Activated CD8-positive, alpha-beta T cell treated with anti-CD3 and anti-CD28 coated beads for 36 hours (primary cell): ENCODE measurements at places on chromosomes 7 and 10.

GRCh38 chr7:44215531-44215930, 14.8 kb downstream of the YKT6 start:
- no peak for DNase-seq
- H3K36me3 ChIP-seq, result peaks cover 13% of the 10 kb centered on the region
- no peaks in the 10 kb centered on the region for H3K4me1 ChIP-seq
- H3K27me3 ChIP-seq, result no peaks in the 10 kb centered on the region
- H3K27ac ChIP-seq, result no peak overlapping the region

DNA sequence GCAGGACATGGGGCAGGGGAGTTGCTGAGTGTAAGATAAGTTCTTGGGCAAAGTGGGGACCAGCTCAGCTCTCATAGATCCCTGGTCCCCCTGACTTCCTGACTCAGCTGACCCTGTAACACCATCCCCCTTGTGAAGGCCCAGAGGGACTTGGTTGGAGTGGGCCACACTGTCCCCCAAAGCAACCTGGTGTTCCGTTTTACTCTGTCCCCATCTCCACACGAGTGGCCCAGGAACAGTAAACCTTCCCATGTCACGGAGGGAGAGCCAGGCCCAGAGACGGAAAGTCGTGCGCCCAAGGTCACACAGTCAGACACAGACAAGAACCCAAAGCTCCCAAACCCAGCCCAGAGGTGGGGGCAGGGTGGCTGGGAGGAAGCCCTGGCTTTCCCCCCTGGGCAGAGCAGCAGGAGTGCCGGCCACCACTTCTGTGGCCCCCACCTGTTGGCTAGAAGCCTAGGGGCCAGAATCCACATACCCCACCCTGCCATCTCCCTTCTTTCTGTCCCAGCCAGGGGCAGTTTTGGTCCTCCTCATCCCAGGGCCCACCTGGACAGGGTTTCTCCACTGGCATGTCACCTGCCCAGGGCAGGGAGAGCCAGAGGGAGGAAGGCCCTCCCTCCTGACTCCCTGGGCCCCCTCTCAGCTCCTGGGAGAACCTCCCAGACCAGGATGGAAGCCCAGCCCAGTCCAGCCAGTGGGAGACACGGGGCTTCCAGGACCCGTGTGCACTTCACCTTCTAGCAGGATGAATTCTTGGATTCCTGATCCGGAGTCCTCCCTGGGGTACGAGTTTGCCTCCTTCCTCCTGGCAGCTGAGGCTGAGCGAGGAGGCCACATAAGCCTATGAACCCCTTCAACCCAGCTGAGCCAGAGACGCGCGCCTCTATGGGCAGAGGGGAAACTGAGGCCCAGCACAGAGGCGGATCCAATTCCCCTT, 20.6 kb upstream of the VPS37D start:
- peaks cover 47% of the 10 kb centered on the region for H3K27me3 ChIP-seq
- no peak overlapping the region for H3K27ac ChIP-seq
- no peak for DNase-seq
- no peak overlapping the region for H3K4me3 ChIP-seq

DNA sequence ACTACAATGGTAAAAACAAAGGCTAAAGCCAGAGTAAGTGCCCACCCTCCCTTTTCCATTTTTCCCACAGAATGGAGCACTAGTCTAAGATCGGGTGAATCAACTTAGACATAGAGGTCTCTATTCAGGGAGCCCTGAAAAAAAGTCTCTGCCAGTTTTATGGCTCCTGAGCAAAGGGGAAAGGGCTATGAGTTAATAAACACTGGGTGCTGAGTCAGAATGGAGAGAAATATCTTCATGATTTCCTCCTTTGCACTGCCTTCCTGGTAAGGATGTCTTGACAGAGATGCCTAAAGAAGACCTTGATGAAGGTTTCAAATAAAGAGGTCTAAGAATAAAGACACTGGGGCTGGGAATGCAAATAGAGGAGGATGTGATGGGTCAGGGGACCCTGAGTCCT, 607.4 kb upstream of the MBL2 start:
- no peaks in the 10 kb centered on the region for H3K36me3 ChIP-seq
- no peaks in the 10 kb centered on the region for H3K4me1 ChIP-seq
- H3K27me3 ChIP-seq, result no peaks in the 10 kb centered on the region
- no peak overlapping the region for H3K27ac ChIP-seq

DNA sequence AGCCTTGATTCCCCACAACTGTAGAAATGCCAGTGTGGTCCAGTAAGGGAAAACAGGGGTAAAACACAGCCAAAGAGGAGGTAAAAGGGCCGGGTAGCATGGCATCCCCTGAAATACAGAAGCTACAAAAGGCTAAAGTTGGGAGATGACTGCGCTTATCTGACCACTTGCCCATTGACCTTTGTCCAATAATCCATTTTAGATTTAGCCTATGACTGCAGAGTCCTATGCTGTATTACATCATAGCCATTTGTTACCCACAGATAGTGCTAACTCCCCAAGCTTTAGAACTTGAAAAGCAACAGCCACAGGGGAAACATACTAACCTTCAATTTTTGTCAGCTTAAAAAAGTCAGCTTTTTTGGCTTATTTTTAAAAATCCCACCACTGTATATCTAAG, 26.2 kb downstream of the MTPN start:
- H3K27me3 ChIP-seq, result no peaks in the 10 kb centered on the region
- H3K36me3 ChIP-seq, result peaks cover 46% of the 10 kb centered on the region
- no peak for DNase-seq
- H3K27ac ChIP-seq, result no peak overlapping the region
- no peak overlapping the region for H3K4me3 ChIP-seq

DNA sequence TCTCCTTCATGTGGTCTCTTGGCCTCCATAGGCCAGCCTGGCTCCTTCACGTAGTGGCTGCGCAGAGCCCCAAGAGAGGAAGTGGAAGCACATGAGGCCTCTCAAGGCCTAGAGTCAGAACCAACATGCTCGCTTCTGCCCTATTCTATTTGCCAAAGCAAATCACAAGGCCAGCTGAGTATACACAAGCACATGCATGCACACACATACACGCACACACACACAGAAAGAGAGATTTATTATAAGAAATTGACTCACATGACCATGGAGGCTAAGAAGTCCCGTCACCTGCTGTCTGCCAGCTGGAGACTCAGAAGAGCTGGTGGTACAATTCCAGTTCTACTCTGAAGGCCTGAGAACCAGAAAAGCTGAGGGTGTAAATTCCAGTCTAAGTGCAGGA, 64.3 kb upstream of the NRP1 start:
- no peaks in the 10 kb centered on the region for H3K36me3 ChIP-seq
- H3K4me1 ChIP-seq, result no peaks in the 10 kb centered on the region

DNA sequence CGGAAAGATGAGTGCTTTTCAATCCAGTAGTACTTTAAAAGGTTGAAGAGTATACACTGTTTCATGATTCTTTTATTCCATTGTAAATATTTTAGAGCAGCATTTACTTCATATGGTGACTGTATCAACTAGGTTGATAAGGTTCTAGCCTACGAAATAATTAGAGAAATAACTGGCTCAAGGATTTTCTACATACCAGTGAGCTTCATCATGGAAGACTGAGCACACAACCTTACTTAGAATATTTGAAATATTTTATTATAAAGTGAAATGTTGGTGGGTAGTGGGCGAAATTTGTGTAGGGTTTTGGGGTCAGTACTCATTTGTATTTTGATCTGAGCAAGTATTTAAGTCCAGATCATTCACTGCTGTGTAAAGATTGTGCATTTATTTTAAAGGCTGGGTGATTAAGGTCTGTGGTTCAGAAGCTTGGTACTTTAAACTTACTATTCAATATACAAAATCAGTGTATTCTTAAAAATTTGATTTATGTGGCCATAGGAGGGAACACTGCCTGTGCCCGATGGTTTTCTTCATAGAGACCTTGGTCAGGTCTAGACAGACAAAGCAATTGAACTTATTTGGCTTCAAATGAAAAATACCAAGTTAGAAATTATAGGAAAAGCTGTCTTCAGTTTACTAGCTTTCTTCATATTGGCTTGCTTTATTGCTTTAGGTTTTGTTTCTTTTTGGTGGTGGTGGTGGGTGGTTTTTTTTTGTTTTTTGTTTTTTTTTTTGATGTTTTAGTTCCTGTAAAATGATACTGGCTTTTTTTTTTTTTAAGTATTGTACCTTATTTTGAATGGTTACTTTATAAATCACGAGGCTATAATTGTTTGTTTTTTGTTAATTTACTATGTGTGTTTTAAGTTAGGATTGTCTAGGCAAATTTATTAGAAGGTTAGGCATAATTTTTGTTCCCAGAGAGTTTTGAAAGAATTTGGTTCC, 3.0 kb downstream of the KMT2E start:
- H3K27ac ChIP-seq, result peak overlapping the region; percentile 100
- peaks cover 66% of the 10 kb centered on the region for H3K36me3 ChIP-seq
- peak overlapping the region; percentile 100 for H3K4me3 ChIP-seq
- H3K4me1 ChIP-seq, result peaks cover 29% of the 10 kb centered on the region

- peaks cover 9% of the 10 kb centered on the region for H3K4me1 ChIP-seq
- no peaks in the 10 kb centered on the region for H3K36me3 ChIP-seq
- H3K4me3 ChIP-seq, result no peak overlapping the region
- DNase-seq, result no peak
- no peak overlapping the region for H3K27ac ChIP-seq
- H3K27me3 ChIP-seq, result peaks cover 9% of the 10 kb centered on the region
Measured at GRCh38 chr10:91294134-91294906, 73.9 kb downstream of the PCGF5 start.

GRCh38 chr10:113718969-113719822, 32.3 kb upstream of the PLEKHS1 start:
- no peak overlapping the region for H3K4me3 ChIP-seq
- DNase-seq, result no peak
- no peaks in the 10 kb centered on the region for H3K27me3 ChIP-seq
- no peak overlapping the region for H3K27ac ChIP-seq
- H3K36me3 ChIP-seq, result peaks cover 46% of the 10 kb centered on the region

DNA sequence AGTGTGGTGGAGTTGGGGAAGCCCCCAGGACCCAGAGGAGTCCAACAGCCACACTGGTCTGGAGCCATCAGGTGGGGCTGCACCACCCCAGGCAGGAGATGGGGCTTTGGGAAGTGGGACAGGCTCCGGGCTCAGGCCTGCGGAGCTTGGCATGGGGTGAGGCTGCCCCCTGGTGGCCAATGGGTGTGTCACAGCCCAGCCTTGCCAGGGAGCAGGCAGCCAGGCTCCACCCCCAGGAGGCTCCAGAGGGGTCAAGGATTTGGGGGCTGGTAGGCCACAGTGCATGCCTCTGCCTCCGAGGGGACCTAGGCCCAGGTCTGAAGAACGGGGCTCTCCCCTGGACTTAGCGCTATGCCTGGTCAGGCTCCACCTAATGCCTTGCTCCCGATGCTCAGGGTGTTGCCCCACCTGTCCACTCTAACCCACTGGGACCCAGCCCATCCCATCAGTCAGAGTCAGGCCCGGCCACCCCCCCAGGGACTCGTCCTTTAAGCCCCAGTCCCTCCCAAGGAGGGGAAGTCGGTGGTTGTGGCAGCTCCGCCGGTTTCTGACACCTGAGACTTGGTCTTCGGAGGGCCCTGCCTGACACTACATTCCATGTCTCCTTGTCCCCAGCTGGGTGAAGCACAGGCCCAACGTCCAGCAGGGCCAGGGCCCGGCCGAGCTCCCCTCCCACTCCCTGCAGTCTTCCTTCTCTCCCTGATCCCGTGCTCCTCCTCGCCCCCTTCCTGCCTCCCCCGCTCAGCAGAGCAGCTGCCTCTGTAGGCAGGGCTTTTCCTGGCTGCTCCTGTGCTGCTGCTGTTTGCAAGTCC, 11.3 kb upstream of the SAMD8 start:
- DNase-seq, result peak; percentile 85
- H3K27ac ChIP-seq, result peak overlapping the region; percentile 30
- H3K4me1 ChIP-seq, result peaks cover 7% of the 10 kb centered on the region
- no peaks in the 10 kb centered on the region for H3K27me3 ChIP-seq
- no peak overlapping the region for H3K4me3 ChIP-seq

GRCh38 chr10:3763035-3763456, 22.0 kb downstream of the KLF6 start:
- DNase-seq, result peak; percentile 44
- H3K36me3 ChIP-seq, result peaks cover 3% of the 10 kb centered on the region
- H3K27ac ChIP-seq, result no peak overlapping the region
- H3K4me3 ChIP-seq, result no peak overlapping the region
- H3K4me1 ChIP-seq, result peaks cover 80% of the 10 kb centered on the region

GRCh38 chr10:128310971-128311658, 184.9 kb upstream of the MKI67 start:
- H3K27ac ChIP-seq, result no peak overlapping the region
- H3K27me3 ChIP-seq, result no peaks in the 10 kb centered on the region
- H3K4me3 ChIP-seq, result no peak overlapping the region

DNA sequence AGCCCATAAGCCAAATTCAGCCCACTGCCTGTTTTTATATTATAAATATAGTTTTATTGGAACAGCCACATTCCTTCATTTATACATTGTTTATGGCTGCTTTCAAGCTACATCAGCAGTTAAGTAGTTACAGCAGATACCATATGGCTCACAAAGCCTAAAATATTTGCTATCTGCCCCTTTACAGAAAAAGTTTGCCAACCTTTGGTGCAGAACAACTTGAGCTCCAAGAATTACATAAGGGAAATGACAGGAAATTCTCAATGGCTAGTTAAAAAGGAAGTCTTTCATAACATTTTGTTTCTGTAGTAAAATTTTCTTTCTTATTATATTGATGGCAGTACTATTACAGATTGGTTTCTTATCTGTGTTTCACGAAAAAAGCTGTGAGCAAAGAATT, 59.3 kb downstream of the COL28A1 start:
- no peak overlapping the region for H3K27ac ChIP-seq
- no peaks in the 10 kb centered on the region for H3K4me1 ChIP-seq
- peaks cover 5% of the 10 kb centered on the region for H3K27me3 ChIP-seq

GRCh38 chr7:156819733-156820295, 73.2 kb downstream of the LMBR1 start:
- DNase-seq, result no peak
- H3K27me3 ChIP-seq, result no peaks in the 10 kb centered on the region
- peaks cover 2% of the 10 kb centered on the region for H3K36me3 ChIP-seq
- H3K4me3 ChIP-seq, result no peak overlapping the region
- H3K27ac ChIP-seq, result no peak overlapping the region

- DNase-seq, result no peak
- no peak overlapping the region for H3K27ac ChIP-seq
- H3K27me3 ChIP-seq, result no peaks in the 10 kb centered on the region
- no peak overlapping the region for H3K4me3 ChIP-seq
Measured at GRCh38 chr7:84912993-84913635, 273.7 kb downstream of the SEMA3D start.

DNA sequence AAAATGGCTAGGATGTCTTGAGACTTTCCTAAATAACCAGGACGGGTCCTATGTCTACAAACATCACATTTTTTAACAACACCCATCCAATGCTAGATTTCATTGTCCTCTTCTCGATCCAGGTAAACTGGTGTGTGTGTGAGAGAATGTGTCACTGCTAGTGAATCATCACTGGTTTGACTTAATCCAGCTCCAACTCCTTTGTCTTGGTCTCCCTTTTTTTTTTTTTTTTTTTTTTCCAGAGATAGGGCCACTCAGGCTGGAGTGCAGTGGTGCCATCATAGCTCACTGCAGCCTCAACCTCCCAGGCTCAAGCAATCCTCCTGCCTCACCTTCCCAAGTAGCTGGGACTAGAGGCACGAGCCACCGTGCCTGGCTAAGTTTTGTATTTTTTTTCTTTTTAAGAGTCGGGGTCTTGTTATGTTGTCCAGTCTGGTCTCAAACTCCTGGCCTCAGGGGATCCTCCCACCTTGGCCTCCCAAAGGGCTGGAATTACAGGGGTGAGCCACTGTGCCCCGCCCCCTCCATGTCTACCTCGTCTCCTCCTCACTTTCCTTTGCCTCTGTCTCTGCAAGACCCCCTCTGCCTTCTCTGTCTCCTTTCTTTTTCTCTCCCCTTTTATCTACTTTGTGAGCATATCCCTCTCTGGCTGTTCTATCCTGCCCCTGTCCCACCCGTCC, 2.2 kb upstream of the UFSP1 start:
- H3K36me3 ChIP-seq, result peaks cover 23% of the 10 kb centered on the region
- peaks cover 33% of the 10 kb centered on the region for H3K27me3 ChIP-seq
- no peak overlapping the region for H3K27ac ChIP-seq

GRCh38 chr10:107554333-107554732, 389.8 kb upstream of the SORCS1 start:
- no peak overlapping the region for H3K27ac ChIP-seq
- no peaks in the 10 kb centered on the region for H3K27me3 ChIP-seq
- H3K36me3 ChIP-seq, result no peaks in the 10 kb centered on the region
- H3K4me3 ChIP-seq, result no peak overlapping the region
- no peaks in the 10 kb centered on the region for H3K4me1 ChIP-seq
